ENCODE measurements at places on chromosomes 12 and 14. TPM values are rescaled to one million over a fixed set of nuclear protein-coding genes. Genes with fewer than 3 reads are reported as not detected.

- no peak for DNase-seq
Measured at GRCh38 chr14:23058654-23059504, 1.6 kb upstream of the CDH24 start.

DNA sequence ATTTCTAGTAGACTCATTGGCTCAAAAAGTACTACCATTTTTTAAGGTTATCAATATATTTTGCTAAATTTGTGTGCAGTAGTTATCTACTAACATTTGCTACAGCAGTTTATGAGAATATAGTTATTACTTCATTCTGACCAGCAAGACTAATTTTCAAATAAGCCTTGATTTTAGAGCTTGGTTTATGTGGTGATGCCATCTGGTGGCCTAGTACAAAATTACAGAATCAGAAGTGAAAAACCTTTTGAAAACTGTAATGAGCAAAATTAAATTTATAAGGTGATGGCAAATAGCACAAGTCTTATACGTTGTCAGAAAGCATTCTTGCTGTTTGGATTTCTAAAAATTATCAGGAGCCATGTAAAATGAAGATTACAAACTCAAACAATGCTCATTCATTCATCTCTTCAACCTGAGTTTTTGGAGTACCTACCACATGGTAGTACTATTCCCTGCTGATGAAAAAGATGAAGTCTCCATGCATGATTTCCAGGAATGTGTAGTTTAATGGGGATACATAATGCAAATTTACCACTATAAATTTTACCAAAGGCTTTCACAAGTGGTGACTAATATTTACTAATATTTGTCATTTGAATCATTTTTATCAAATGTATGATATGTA is 51.0 kb downstream of the MAGOHB start:
- peak; percentile 8 for DNase-seq

GRCh38 chr14:99357916-99358390 is 86.0 kb upstream of the BCL11B start:
- no peak for DNase-seq

- no peak for DNase-seq
Measured at GRCh38 chr12:92438641-92439419, 264.0 kb upstream of the PLEKHG7 start.

DNA sequence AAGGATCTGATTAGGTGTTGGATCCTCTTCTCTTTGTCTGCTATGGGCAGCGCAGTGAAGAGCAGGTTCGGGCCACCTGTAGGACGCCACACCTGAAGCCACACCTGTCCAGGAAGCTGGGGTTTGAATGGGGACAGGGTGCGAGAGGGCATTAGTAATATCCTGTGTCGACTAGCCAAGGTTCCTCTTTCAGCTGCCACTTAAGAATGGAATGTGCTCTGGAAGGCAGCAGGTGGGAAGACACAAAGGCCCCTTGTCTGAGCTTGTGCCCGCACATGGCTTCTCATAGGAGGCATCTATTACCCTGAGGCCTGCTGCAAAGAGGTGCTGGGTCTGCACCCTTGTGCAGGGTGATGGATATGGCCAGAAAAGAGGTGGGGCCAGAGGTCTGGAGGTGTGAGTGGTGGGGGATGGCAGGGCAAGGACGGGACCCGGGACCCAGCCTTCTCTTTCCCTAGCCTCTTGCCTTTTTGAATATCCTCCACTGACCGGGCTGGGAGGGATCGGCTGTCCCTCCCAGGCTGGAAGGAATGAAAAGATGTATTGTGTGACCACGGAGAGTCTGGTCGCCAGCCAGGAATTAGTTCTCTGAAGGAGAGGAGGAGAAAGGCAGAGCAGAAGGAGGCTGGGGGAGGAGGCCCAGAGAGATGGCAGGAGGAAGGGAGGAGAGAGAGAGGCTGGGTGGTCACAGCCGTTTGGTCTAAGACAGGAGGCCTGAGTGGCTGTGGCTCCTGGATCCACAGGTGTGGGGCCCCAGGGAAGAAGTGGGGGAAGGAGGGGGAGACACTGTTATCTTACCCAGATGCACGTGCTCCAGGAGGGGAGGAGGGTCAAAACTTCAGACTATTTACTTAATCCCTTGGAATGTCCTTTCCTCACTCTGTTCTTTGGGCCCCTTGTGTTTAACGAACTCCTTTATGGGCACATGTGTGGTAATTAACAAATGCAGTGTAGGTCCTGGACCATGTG is 101.5 kb downstream of the SMOC1 start:
- no peak for DNase-seq

- DNase-seq = no peak
Measured at GRCh38 chr12:51377099-51377984, 13.9 kb downstream of the GALNT6 start.

- DNase-seq = no peak
Measured at GRCh38 chr12:77372026-77372425, 306.7 kb upstream of the E2F7 start.

DNA sequence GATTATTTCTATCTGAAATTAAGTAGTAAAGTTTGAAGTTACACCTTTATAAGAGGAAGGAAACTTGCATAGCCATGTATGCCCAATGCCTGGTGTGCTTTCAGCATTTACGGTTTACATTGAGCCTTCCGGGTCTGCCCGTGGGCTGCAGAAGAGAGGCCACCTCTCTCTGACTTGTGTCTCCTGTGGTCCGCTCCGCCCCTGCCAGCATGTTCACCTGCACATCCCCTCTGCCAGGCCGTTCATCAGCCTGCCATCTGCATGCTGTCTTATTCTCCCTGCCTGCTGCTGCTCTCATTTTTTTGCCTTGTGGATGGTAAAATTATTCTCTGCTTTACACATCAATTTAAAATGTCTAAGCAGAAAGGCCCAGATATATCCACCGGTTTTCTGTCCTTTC is 41.5 kb upstream of the DYNC1H1 start:
- DNase-seq = no peak

- DNase-seq = no peak
Measured at GRCh38 chr12:41230756-41231155, 42.6 kb downstream of the PDZRN4 start.

DNA sequence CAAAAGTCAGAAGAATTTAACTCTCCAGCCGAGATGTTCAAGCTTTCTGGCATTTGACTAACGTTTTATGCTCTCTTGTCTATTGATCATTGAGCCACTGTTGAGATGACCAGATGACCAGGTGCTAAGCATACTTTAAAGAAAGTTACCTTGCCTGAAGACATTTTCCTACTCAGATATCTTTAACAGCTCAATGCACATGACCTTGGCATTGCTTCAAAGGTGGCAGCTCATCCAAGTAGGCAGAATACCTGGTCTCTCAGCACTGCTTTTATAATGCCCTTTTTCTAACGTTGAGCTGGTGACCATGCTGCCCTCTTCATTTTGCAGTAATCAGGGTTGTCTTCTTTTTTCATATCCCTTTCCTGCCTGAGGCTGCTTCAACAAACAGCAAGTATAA is 358.1 kb downstream of the RAD51B start:
- DNase-seq = no peak

DNA sequence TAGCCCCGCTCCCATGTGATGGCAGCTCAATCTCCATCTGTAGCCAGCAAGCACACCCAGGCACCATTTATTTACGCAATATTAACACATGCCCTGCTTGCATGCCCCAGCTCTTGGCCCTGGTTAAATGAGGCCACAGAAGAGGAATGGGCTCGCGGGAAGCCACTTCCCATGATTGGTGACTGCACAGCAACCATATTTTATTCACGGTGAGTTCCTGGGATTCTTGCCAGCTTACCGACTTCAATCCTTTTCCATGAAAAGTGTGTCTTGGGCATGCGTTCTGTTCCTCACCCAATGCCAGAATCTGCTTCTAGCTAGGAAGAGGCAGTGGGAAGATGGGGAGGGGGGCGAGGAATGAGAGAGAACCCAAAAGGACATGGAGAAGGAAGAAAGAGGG is 54.7 kb downstream of the PITPNM2 start:
- no peak for DNase-seq

GRCh38 chr14:62670526-62670925 is 374.7 kb downstream of the KCNH5 start:
- no peak for DNase-seq

PLEK2 gene
- total RNA-seq = not detected

DNA sequence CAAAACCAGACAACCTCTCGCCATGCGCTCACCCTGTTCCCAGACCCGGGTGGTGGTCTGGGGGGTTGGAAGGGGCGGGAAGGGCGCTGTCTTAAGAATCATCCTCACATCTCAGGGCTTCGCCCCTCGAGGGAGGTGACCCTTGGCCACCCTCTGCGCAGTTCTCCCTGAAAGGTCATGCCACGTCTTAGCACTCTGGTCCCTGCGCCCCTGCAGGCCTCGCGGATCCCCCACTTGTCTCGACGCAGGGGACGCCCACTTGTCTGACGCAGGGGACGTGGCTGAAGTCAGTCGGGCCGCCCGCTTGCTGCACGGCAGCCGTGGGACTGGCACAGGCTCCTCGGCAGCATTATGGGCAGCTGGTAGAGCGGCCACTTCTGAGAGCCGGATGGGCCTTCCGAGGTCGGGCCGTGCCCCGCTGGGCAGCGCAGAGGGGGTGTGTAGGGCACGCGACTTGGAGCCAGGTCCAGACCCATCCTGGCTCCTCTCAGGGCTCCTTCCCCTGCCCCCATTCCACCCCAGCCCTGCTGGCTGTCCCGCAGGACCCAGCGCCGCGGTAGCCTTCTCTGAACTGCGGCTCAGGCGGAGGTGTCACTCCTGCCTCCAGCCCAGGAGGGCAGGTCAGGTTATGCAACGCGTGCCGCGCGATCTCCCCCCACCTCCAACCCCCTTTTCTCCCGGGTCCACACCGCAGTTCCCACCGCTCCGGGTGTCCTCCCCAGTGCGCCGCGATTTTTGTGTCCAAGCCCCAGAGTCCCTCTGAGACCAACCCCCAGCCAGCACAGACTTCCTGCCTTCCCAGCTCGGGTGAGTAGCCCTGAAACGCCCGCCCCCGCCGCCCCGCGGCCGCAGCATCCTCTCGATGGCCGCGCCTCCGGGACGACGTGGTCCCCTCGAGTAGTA is 40.9 kb upstream of the CAPRIN2 start:
- peak; percentile 24 for DNase-seq

- no peak for DNase-seq
Measured at GRCh38 chr12:64145226-64145625, 76.9 kb downstream of the KICS2 start.

SAMD15 gene
- 0.42 TPM for total RNA-seq

- no peak for DNase-seq
Measured at GRCh38 chr12:62698701-62699101, 232.1 kb downstream of the MON2 start.

KLHDC1 gene
- total RNA-seq = 3.1 TPM

SUDS3 gene
- total RNA-seq = 29.9 TPM

GRCh38 chr12:47954058-47954457 is 9.3 kb upstream of the TMEM106C start:
- no peak for DNase-seq

DNA sequence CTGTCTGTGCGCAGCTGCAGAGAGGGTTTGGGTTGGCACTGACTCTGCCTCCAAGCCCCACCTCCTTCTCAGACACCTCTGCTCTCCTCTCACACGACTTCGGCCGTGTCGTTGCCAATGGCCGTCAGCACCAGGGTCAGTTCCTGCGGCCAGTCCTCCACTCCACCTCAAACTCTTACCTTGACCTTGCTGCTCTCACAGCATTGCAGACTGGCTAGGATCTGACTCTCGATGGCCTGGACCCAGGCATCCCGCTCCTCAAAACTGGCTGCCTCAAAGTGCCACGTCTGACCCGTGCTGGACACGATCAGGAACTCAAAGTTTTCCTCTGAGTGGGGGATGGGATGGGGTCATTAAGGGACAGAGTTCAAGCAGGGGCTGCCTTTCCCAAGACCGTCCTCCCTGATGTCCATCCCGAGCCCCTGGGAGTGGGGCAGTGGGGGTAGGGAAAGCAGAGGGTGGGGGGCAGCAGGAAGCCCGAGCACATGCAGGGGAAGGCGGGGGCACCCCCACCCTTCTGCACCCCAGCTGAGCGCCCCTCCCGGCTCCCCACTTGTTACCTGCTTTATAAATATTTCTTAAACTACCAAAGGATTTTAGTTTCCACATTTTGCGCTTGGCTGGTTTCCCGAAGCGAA is 10.7 kb downstream of the AGAP2 start:
- no peak for DNase-seq

DNA sequence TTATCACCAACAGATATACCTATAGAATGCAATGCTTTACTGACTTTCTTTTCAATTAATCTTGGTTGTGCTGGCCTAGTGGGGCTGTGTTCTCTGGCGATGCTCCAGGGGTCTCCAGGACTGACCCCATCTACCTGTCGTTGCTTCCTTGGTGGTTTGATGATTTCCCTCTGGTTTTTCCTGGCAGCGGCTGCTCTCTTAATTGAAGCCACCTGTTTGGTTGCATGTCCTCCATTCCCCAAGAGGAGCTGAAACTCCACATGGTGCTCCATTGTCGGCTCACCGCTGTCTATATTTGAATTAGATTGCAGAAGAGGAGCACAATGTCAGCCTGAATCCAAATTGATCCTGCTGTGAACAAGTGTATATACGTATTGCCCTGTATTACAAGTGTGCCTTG is 7.1 kb upstream of the IFNG-AS1 start:
- DNase-seq = no peak

SNW1 gene
- total RNA-seq = 102 TPM

DNA sequence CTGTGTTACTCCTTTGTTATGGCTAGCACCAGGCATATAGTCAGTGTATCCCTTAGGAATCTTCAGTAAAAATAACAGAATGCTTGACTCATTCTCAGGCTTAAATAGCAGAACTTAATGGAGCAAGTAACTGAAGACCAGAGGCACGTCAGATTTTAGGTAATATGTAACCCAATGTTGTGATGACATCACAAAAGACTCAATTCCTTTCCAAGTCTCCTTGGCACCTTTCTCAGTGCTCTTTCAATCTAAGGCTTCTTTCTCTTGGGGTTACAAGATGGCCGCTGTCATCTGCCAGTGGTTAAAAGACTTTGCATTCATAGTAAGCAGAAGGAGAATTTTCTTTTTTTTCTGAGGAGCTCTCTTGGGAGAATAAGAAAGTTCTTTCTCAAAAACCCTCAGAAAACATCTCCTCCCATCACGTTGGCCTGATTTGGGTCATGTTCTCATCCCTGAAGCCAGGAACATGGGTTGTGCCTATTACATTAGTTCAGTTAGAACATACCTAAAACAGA is 33.4 kb upstream of the DCN start:
- no peak for DNase-seq

- DNase-seq = no peak
Measured at GRCh38 chr12:116820064-116820656, 61.1 kb downstream of the HRK start.

GRCh38 chr14:55301437-55302121 is 30.4 kb downstream of the FBXO34 start:
- DNase-seq = no peak

SRP54 gene
- 44.0 TPM for total RNA-seq

- DNase-seq = no peak
Measured at GRCh38 chr12:70106347-70106746, 136.9 kb upstream of the CNOT2 start.

DNA sequence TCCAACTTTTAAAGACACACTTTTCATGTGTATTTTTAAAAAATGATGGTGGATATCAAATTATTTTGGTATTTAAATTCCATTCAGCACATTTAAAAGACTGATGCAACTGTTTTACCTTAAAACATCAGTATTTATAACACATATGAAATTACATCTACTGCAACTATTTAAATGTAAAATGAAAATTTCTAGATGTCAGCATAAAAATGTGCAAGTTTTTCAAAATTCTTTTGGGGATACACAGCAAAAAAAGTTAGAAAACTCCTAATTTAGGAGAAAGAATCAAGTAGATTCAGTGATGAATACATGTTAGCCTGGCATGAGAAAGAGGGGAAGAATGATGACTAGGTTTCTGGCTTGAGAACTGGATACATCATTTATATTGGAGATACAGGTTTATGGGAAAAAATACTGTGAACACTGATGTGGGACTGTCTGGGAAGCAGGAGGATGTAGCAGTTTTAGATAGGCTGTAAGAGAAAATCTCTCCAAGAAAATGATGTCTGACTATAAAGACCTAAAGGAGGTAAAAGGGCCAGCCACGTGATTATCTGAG is 9.2 kb downstream of the SOS2 start:
- no peak for DNase-seq

All from CD4-positive, CD25-positive, alpha-beta regulatory T cell (primary cell).